ENCODE measurements at places on chromosomes 7 and 10.

DNA sequence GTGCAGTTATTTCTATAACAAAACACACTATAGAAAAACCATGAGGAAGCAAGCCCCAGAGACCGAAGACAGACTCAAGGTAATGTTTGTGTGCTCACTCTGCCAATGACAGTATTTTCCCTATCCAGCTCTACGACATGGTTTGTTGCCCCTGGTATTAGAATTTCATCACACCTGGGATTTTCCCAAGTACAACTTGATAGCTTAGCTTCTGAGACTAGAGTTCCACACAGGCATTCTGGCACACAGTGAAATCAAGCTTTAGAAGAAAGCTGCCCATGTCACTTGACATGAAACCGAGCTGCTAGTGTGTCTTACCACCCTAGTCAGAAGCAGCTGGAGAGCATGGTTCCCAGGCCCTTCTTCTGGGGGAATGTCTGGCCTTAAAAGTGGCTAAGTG, 44.1 kb upstream of the AKR1E2 start:
- DNase-seq, result no peak

GRCh38 chr10:48211777-48212176, 62.7 kb downstream of the FRMPD2 start:
- DNase-seq, result no peak

DNA sequence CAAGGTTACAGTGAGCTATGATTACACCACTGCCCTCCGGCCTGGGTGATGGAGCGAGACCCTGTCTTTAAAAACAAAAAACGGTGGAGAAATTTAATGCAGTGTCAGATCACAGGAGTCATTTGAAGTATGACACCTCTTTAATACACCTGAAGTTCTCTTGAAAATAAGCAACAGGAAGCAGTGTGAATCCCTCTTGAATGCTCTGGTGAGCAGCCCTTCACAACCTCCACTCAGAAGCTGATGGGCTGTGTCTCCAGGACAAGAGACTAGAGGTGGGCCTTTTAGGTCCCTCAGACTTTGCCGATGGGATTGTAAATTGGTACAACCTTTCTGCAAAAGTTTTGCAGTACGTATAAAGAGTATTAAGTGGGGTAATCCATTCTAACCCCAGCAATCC, 50.1 kb downstream of the CYP26A1 start:
- DNase-seq, result no peak

GRCh38 chr10:96758423-96758822, 38.1 kb upstream of the PIK3AP1 start:
- DNase-seq, result no peak

DNA sequence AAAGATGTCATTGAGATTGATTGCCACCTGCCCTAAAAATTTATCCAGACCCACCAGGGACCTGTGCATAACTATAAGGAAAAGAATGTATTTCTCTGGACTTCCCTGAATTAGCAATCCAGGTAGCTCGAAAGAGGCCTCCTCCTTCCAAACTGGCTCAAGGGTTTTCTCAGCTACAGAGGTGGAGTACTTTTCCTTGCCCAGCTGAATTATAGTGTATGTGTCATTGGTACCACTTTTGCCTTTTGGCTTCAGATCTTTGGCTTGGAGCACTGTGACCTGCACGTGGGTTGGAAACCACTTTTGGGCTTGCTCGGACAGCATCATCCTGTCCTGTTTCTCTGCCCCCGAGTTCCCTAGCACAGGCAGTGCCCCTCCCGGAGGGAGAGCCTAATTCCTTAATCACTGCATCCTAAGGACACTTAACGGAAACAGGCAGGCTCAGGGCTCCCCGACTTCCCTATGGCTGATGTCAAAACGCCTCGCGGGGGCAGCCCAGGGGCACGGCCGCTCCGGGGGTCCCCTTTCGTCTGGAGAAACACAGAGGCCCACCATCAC, 825 bp downstream of the RAB11FIP2 start:
- no peak for DNase-seq

Measured in T-helper 1 cell (primary cell).